Activated gamma-delta T cell (primary cell): ENCODE measurements at places on chromosomes 16 and 17.

- no peak for DNase-seq
Measured at GRCh38 chr16:85948138-85948509, 49.2 kb downstream of the IRF8 start.

- DNase-seq: no peak
Measured at GRCh38 chr17:73770115-73770848, 126.0 kb upstream of the SDK2 start.

DNA sequence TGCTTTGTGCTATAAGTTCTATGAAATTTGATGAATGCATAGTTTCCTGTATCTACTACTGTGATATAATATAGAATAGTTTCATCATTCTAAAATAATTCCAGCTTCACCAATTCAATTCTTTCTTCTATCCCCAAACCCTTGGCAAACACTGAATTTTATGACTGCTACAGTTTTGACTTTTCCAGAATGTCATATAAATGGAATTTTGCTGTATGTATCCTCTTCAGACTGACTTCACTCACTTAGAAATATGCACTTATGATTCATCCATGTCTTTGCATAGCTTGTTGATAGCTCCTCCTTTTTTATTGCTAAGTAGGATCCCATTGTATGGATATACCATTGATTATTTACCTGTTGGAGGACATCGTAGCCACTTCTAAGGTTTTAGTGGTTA, 89.1 kb upstream of the HS3ST3A1 start:
- DNase-seq: no peak

DNA sequence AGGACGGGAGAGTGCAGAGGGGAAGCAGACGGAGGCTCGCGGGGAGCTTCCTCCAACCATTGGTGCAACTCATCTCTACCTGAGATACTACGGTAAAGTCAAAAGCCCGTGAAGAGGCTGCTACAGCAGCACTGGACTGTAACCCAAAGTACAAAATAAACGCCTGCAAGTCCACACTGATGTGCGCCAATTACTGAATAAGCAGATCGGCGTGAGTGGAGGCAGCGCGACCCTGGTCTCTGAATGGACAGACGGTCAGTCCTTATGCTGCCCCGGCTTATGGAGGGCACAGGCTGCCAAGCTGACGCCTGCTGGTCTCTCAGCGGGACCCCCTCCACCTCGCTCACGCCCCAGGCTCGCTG, 58.5 kb downstream of the LMF1 start:
- no peak for DNase-seq

GRCh38 chr17:41925991-41926590, 4.3 kb upstream of the ODAD4 start:
- DNase-seq: no peak

GRCh38 chr17:38358586-38359513, 7.2 kb downstream of the SOCS7 start:
- DNase-seq: no peak

DNA sequence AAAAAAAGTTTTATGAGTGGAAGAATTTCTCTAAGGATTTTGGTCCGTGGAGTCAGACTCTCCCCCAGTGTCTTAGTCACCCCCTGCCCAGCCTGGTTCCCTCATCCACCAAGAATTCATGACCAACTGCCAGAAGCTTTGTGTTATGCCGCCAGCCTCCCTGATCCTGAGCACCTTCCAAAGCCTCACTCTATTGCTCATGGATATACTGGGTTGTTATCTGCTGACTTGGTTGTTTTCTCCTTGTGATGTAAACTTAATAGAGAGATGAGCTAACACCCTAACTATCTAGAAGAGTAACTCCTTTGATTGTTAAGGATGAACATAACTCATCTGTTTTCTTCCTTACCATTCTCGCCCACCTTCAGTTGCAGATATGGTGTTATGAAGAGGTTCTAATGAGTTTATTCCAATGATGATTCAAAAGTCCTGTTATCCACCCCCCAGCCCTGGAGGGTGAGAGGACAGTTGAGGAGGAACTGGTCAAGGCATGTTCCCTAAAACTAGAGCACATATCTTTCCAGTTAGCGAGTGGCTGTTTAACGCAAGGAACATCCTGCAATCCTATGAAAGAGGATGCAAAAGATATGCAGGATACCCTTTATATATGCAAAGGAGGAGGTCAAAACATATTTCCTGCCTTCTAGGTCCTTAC, 1.5 kb upstream of the PSMD3 start:
- DNase-seq: no peak

GRCh38 chr17:8872036-8872704, 4.7 kb upstream of the PIK3R6 start:
- no peak for DNase-seq

GRCh38 chr17:1785930-1786329, 24.1 kb downstream of the SERPINF1 start:
- DNase-seq: no peak

DNA sequence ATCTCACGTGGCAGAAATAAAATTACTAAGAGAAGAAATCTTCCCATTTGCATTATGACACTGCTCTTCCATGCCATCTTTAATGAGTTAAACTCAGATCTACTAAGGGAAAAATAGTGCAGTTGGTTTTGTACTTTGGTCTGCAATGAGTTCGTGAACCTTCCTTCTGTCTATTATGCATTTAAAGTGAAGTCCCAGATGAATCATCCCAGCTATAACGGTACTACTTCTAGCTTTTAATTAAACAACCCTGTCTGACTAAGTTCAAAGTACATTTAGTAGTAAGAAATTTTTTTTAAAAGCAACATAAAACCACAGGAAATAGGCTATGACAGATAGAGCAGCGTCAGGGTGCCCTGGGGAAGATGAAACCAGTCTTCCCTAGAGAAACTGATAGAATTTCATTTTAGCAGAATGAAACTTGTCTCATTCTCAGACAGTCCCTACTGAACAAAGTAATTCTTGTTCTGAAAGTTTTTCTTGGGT, 1.8 kb downstream of the TMIGD1 start:
- no peak for DNase-seq

DNA sequence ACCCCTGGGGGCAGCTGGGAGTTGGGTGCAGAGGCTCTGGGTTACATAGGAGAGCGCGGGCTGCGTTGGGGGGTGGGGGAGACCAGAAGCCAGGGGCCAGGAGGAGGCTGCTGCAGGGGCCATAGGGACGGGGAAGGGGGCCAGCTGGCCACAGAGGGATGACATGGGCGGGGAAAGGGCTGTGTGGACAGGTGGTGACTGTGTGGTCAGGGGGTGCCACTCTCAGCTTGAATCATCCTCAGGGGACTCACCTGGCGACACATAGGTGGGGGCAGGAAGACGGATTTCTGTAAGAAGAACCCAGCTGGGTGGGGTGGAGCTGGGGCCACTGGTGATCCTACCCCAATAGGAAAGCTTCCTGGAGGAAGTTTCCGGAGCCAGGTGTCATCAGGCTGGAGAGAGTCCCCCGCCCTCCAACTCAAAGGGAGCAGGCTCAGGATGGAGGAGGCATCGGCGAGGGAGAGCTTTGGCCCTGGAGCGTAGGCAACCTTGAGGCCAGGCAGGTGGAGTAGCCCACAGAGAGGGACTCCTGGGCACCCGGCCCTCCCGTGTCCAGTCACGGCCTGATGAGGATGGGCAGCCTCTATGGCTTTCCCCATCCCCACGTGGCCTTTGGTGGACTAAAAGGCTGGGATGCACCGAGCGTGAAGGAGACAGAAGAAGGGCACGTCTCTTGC, 1.2 kb downstream of the TRPV3 start:
- DNase-seq: no peak

DNA sequence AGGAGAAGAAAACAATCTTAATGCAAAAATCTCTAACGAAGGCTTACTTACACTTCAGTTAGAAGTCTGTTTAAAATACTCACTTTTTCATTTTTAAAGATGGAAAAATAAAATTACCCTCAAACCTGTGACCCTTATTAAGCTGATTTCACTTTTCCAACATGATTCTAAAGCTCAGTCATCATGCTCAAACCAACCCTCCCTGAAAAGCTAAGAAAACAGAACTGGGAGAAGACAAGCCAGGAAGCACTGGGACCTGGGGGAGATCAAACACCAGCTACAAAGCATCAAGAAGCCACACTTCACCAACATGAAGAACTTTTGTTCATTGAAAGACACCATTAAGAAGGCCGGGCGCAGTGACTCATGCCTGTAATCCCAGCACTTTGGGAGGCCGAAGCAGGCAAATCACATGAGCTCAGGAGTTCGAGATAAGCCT, 88.8 kb downstream of the LITAF start:
- DNase-seq: no peak

DNA sequence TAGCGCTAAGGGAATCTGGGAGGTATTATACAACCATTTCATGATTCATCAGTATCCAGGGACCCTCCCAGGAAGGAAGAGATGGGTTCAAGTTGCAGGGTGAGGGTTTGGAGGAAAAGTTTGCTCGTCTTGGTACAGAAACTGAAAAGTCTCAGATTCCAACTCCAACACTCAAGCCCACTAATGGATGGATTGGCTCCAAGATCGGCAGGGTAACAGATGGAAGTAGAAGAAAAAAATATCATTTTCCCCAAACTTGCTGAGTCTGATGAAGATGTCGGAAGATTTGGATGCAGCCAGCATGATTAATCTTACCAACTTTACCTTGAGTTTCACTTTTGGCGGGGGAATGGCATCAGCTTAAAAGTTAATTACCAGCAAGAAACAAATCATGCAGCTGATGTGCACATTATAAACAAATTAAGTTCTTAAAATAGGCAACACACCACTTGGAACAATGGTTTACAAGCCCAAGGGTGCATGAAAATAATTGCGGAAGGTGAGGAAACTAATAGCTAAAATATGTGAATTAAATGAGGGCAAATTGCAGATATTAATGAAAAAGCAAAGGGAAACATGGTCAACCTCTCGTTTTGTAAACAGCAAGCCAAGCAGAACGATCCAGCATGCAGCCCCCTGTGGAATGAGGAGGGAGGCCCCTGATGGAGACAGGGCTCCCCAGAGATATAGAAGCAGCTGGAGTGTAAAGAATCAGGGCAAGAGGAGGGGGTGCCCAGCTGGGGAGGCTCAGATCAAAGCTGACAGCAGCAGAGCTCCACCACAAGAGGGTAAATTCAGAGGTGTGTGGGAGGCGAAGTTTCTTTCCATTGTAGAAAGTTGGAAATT, 44.1 kb upstream of the GRIN2A start:
- DNase-seq: no peak

DNA sequence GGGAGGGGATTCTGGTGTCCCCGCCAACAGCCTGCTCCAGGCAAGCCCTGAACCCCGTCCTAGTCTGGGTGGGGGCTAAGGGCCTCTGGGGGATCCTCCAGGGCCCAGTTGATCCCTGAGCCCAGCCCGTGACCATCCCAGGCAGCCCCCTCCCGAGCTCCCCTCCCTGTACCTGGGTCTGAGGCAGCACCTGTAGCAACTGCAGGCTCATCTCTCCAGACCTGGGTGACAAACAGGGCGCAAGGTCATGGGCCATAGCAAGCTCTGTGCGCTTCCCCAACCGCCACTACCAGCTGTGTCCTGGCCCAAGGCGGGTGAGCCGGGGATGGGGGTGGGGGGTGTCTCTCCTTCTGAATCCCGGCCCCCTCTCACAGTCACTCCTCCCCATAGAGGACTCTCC, 10.6 kb downstream of the CNGB1 start:
- no peak for DNase-seq

DNA sequence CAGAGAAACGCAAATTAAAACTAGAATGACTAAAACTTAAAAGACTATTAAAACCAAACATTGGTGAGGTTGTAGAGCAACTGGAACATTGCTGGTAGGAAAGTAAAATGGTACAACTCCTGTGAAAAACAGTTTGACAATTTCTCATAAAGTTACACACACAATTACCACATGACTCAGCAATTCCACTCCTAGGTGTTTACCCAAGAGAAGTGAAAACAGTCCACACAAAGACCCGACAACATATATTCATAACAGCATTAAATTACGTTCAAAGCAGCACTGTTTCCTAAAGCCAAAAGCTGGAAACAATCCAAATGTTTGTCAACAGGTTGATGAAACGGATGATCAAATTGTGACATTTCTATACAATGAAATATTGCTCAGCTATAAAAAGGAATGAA, 26.5 kb upstream of the ALOX12 start:
- DNase-seq: no peak

GRCh38 chr17:31654936-31655335, 204.1 kb downstream of the COPRS start:
- DNase-seq: peak; percentile 26

DNA sequence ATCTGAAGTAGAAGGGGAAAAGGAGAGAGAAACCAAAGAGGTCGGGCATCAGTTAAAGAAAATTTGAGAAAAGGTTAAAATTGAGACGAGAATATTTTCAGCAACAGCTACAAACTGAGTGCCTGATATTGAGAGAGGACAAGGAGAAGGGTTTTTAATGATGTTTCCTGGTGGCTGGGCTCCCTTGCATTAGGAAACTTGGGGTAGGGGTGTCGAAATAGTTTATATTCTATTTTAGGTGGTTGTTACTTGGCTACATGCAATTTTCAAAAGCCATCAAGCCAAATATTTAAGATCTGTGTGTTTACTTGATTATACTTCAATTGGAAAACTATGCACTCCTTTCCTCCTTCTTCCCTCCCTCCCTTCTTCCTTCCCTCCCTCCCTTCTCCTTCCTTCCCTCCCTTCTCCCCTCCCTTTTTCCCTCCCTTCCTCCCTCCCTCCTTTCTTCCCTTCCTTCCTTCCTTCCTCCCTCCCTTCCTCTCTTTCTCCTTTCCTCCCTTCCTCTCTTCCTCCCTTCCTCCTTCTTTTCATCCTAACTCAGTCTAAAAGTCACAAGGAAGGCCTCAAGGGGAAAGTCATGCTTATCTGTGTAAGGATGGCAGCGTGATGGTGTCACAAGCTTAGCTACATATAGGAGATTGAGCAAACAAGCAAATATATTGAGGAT, 1.8 kb upstream of the APOH start:
- no peak for DNase-seq

DNA sequence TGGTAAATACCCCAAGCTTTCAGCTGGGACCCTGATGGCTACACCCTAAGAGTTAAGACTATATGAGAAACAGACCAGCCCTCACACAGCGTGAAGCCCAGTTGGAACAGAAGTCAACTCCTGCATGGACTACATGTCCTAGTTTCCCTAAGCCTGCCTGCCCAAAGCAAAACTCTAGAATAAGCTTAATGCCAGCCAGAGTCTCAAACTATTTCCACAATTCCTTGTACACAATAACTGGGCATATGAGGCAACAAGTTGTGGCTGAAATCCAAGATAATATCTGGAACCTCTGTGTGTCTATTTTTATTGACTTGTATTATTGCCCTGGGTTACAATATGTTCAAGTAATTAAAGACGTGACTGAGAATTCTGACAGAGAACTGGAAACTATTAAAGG, 19.4 kb downstream of the MYH10 start:
- DNase-seq: no peak
